ENCODE measurements at places on chromosomes 2 and 18.

- no peak for DNase-seq
Measured at GRCh38 chr2:167492486-167492885, 604.2 kb downstream of the XIRP2 start.

DNA sequence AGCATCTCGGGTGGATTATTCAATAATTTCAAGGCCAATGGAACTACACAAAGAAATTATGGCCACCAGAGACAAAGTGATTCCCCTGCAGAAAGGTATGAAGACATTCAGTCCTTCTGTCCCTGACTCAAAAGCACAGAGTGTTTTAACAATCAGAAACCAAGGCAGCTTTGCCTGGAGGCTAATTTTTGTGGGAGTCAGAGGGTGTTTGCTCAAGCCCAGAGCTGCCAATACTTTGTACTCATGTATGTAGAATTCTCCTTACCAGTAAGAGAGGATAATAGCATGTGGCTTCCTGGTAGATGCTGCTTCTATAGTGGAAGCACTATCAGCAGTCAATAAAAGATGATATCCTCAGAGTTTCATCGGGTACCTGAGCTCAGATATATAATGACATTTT is 178.4 kb downstream of the KCNE4 start:
- DNase-seq, result no peak

DNA sequence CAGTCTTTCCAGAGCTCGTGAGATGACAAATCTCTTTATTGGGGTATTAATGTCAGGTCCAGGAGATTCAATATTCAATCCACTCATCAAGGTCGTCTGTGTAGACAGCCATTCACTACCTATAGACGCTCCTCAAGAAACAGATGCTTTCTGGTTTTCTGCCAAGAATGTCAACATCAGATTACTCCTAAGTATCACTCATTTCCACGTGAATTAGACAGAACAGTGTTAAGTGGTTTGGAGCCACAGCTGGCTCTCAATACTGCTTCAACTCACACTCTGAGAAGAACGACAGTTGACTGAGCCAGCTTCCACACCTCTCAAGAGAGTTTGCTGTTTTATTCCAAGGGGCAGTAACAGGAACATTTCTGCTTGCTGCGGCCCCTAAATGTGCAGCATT is 113.5 kb upstream of the NEDD4L start:
- no peak for DNase-seq

DNA sequence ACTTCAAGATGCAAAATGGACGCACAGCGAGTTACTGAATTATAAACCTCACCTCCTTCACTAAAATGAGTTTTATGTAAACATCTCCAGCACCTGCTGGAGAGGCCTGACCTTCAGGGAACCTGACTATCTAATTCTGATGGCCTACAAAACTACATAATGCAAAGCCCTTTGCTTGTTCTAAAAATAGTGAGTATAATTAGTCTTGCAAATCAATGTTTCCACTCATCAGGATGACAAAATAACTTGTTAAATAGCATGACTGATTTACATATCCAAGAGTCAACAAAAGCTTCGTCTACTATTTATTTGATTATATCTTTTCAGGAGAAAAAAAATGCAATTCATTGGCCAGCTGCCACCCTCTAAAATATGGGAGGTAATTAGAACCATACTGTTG is 326.3 kb upstream of the MC4R start:
- DNase-seq, result no peak

GRCh38 chr2:123839326-123839725 is 185.8 kb upstream of the CNTNAP5 start:
- DNase-seq, result no peak

DNA sequence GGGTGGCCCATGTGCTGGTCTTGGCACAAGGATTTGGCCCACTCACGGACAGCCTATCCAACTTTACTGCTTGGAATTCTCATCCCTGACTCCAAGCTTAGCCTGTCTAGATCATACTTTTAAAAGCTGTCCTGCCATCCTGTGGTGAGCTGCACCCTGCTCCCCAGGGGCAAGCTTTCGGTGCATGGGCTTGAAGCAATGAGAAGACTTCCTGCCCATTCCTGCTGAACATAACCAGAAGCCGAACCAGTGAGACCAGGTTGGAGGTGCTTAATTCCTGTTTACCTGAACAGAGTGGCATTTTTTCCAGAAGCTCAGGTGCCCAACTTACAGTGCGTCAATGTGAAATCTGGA is 154.5 kb downstream of the ANTXR1 start:
- DNase-seq, result peak; percentile 27

DNA sequence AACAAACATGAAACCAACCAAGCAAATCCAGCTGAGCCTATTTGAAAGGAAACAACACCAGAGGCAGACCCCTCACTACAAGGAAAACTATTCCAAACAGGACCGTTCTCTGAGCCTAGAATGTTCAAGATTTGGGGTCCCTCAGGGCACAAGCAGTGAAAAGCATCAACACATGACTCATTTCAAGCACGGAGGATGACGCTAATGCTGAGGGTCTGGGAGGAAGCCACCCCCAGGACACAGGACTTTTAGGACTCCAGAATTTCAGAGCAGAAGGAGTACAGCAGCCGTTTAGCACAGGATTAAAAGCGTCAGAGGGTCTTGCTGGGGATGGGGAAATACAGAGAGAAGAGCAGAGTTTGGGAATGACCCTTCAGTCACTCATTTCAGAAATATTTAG is 168.9 kb downstream of the DLGAP1 start:
- no peak for DNase-seq

DNA sequence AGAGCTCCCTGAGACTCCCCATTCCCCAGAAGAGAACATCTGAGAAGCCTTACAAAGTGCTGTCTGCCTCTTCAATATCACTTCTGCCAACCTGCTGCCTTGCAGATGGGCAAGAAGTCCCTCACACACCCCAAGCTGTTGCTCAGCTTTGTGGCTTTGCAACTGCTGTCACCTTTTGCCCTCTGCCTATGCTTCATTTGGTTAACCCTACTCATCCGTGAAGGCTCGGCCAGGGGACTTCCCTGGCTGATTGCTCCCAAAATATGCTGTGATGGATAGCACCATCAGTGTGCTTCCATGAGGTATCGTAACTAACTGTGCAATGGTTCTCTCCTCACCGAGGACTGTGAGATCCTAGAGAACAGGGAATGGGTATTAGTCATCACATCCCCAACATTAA is 88.9 kb upstream of the CYP1B1 start:
- DNase-seq, result no peak

- DNase-seq, result peak; percentile 12
Measured at GRCh38 chr2:150872756-150873395, 385.4 kb upstream of the RND3 start.

GRCh38 chr2:41936771-41937463 is 110.9 kb upstream of the PKDCC start:
- no peak for DNase-seq

DNA sequence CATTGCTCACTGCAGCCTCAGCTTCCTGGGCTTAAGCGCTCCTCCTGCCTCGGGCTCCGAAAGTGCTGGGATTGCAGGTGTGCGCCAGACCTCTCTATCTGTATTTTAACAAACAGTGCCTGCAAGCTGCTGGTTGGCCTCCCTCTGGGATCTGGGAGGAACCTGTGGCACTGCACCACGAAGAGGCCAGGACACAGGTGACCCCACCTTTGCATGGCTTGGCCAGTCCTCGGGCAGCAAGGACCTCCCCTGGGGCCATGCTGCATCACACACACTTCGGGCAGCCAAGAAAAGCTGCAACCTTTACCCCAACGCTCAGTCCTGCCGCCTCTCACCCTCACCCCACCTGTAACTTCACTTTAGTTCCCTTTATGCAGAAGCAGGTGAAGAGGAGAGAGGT is 70.0 kb downstream of the PXDN start:
- DNase-seq, result no peak

- DNase-seq, result no peak
Measured at GRCh38 chr2:225112362-225113126, 70.3 kb upstream of the DOCK10 start.

DNA sequence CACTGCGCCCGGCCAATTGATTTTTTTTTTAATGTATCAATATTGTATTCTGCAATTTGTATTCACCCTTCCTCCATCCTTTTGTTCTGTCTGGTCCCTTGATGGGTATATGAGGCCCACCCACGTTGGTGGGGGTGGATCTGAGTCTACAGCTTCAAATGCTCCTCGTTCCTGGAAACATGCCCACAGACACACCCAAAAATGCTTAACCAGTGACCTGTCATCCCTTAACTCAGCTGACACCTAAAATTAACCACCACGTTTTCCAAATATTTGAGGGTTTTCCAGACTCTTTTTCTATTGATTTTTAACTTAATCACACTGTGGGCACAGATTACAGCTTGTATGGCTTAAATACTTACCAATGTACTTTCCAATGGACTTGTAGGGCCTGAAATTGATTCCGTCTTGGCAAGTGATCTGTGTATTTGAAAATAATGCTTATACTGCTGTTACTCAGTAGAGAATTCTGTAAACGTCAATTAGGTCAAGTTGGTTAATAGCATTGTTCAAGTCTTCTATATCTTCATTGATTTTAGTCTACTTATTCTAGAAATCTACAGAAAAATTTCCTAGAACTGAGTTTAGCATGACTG is 34.4 kb upstream of the CYP27C1 start:
- DNase-seq, result peak; percentile 61

DNA sequence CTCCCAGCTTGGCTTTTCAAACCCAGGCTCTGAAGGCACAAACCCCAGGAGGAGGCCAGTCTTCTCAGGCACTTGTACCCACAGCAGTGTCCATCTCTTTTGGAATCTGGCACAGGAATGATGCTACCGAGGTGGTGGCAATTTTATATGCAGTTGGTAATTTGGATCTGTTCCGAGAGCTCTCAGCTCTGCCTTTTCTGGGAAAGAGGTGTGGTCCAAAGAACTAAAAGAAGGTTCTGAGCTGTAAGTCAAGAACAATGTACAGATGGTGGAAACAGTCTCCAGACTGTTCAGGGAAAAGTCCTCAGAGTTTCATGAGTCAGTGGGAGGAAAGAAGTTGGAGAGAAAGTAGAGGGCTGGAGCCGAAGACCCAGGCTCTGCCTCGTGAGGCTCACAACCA is 353.4 kb downstream of the TGIF1 start:
- no peak for DNase-seq

- DNase-seq, result no peak
Measured at GRCh38 chr18:49685231-49685942, 123.5 kb downstream of the LIPG start.

GRCh38 chr2:89000235-89000634 is 308.8 kb downstream of the RPIA start:
- no peak for DNase-seq

DNA sequence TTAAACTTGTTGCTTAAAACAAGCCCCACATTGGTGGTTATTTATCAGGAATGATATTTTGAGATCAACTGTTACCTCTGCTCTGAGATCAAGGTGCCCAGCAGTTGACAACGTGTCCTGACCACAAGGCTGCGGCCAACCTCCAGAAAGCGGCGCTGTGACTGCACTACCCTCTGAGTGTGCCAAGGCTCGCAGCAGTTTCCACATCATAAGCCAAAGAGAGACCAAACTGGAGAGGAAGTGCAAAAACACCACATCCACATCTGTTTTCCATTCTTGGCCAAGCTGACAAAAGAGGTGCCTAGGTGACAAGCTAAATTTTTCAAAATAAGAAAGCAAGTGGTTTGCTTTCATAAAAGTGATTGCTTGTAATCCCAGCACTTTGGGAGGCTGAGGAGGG is 410.8 kb upstream of the POU3F3 start:
- DNase-seq, result no peak

GRCh38 chr2:101295895-101296294 is 12.6 kb downstream of the RNF149 start:
- peak; percentile 68 for DNase-seq

GRCh38 chr2:226267516-226268289 is 531.9 kb downstream of the IRS1 start:
- DNase-seq, result peak; percentile 10

GRCh38 chr18:75162467-75162866 is 46.5 kb downstream of the PTGR3 start:
- DNase-seq, result peak; percentile 25

DNA sequence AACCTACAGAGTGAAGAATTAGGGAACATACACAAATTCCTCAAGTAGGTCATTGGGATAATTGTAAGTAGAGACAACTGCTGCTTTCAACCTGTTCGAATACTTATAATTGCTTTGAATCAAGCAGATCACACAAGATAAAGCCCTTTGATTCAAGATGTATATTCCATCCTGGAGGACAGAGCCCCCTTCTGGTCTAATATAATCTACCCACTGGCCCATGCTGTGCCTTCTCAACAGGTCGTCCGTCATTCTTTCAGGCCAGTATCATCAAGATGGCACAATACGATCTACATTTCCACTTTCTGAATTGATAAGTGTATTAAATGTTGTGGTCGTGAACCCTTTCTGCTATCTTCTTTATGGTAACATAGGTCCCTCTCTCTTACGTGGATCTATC is 387.0 kb upstream of the CDH19 start:
- no peak for DNase-seq

- peak; percentile 72 for DNase-seq
Measured at GRCh38 chr2:86453836-86454235, 12.7 kb downstream of the KDM3A start.

- no peak for DNase-seq
Measured at GRCh38 chr2:141946016-141946415, 184.8 kb downstream of the LRP1B start.

DNA sequence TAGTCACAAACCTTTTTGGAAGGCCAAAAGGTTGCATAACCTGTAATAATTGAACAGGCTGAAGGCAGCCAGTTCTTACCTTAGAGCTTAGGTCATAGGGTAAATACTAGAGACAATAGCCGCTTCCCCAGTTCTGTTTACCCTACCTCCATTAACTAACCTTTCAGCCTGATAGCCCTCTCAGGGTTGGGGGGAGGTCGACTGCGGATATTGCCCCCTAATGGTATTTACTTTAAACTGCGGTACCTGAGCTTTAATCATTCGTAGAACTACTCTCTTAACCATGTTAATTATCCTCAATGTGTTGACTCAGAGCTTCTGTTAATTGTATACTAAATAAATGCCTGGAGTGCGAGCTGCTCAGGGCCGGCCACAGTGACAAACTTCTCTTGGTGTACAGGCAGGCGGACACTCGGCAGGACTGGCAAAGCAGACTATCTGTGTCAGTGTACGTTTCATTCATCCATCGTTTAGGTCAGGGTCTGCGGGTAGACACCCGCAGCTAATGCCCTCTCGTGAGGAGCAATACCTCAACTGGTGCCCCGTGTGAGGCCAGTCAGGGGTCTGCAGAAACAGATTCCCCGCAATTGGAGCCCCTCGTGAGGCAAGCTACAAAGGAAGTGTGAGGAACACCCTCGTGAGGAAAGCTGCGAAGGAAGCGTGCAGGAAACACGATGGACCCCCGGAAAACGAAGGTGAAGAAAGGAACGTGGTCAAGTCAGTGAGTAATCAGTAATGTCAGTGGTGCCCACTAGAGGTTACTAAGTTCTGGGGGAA is 115.3 kb upstream of the SCN7A start:
- no peak for DNase-seq

- no peak for DNase-seq
Measured at GRCh38 chr2:151344906-151345305, 12.5 kb upstream of the TNFAIP6 start.

DNA sequence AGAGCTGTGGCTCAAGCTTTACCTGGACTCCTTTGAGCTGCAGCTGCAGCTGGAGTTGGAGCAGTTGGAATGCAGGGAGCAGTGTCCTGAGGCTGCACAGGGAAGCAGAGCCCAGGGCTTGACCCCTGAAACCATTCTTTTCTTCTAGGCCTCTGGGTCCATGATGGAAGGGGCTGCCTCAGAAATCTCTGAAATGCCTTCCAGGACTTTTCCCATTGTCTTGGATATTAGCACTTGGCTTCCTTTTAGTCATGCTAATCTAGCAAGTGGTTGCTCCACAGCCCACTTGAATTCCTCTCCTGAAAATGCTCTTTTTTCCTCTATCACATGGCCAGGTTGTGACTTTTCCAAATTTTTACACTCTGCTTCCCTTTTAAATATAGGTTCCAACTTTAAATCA is 108.6 kb upstream of the RNF152 start:
- no peak for DNase-seq

- peak; percentile 92 for DNase-seq
Measured at GRCh38 chr18:25646971-25647370, 295.0 kb upstream of the ZNF521 start.
